Pulmonary artery endothelial cell (primary cell): ENCODE measurements at places on chromosomes 2 and 18. TPM values are rescaled to one million over a fixed set of nuclear protein-coding genes. Genes with fewer than 3 reads are reported as not detected.
A peak's percentile ranks its signal among the peaks of the same experiment; 100 is the strongest.

The TRABD2A gene
- total RNA-seq: 0.59 and 0.92 TPM in 2 replicates

The SERPINB3 gene
- total RNA-seq: not detected in 2 replicates

The CPO gene
- total RNA-seq: not detected in 2 replicates

- no peak for DNase-seq
These were observed 31.8 kb downstream of the ARHGAP25 start for GRCh38 chr2:68766376-68766845.

- no peak for DNase-seq
These were observed 771.8 kb upstream of the FANCL start for GRCh38 chr2:59012971-59013370.

- DNase-seq: no peak
These were observed 13.5 kb downstream of the SIX3 start for GRCh38 chr2:44954889-44955592.

DNA sequence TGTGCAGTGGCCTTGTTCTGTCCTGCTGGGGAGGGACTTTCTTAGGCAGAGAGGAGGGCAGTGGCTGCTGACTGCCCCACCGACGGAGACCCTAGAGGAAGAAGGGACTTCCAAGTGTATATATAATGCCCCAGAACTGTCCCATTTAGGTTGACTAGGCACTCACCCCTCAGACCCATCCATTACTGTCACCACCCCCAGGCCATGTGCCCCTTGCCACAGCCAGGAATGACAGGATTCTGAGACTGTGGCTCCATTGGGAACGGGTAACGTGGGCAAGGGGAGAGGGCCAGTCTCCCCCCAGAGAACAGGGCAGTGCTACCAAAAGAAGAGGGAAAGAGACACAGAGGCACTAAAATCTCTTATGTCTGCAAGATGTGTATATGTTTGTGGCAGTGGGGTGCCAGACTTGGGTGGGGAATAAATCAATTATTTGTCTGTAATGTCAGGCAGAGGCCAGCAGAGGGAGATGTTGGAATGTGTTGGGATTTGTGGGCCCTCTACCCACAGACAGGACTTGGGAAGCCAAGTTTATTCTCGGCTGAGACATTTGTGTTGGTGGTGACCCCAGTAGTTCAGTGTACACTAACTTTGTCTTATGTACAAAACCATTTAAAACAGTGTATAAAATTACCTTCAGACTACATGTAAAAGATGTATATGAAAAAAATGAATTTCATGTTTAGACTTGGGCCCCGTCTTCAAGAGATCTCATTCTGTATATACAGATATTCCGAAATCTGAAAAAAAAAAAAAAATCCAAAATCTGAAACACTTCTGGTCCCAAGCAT lies 24.0 kb upstream of the TMEM37 start:
- peak; percentile 32 for DNase-seq
